ENCODE measurements at places on chromosomes 4 and X.

DNA sequence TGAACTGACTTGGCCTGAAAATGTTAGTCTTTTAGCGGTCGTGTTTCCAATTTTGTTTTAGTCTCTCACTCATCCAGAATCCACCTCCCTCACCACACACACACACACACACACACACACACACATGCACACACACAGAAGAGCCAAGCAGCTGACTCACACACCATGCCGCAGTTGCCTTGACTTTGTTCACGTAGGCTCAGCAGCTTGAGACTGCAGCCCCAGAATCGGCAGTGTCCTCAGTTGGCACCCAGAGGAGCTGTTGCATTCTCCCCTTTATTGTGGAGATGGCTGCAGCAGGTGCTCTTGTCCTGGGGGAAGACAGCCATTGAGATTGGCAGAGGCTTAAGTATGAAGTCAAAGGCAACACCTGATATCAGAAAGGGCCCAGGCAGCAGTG lies 20.9 kb upstream of the XPNPEP2 start:
- DNase-seq: no peak

DNA sequence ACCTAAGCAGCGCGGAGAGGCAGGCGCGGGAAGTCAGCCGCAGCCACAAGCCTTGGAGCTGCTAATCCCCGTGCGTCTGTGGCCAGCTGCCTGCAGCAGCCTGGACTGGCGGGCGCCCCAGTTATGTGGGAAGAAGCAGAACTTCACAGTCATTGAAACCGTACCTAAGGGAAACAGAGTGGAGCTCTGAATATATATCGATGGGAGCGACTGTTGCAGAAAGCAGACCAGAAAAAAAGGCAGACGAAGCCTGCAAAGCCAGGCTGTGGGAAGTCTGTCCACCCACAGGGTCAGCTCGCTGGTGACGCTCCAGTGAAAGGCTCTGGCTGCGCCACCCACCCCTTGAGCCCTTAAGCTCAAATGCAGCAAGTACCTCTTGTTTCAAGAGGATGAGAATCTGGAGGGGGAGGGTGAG lies 24.7 kb downstream of the KCNE5 start:
- DNase-seq: no peak

DNA sequence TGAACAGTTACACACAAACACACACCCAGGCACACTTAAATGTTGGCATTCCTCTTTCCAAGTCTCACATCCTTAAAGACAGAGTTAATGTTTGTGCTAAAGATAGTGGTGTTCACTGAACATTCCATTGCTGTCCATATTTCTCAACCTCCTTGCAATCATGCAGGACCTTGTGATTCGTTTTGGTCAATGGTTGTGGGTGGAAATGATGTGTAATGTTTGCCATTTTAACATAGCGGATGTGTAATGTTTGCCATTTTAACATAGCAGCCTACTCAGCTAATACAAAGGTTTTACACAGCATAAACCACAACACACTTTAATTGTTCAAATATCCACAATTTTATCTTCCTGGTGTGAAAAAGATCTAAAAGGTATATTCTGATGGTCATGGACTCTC lies 93.9 kb downstream of the CEP44 start:
- DNase-seq: no peak

DNA sequence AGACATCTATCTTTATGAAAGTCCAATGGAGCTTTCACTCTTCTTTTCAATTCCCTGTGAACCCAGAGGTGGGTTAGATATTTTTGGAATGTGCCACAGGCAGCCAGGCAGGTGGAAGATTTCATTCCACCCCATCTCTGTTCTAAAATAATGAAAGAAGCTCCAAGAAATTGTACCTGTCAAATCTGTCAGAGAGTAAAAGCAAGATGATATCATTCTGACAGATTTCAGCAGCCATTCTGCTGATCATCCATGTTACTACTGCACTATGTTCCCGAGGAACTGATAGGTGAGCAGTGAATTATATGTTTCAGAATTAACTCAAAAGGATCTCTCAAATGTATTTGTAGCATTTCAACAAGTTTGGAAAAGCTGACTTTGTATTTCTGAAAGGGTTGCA lies 339.5 kb upstream of the SPANXN4 start:
- DNase-seq: no peak

DNA sequence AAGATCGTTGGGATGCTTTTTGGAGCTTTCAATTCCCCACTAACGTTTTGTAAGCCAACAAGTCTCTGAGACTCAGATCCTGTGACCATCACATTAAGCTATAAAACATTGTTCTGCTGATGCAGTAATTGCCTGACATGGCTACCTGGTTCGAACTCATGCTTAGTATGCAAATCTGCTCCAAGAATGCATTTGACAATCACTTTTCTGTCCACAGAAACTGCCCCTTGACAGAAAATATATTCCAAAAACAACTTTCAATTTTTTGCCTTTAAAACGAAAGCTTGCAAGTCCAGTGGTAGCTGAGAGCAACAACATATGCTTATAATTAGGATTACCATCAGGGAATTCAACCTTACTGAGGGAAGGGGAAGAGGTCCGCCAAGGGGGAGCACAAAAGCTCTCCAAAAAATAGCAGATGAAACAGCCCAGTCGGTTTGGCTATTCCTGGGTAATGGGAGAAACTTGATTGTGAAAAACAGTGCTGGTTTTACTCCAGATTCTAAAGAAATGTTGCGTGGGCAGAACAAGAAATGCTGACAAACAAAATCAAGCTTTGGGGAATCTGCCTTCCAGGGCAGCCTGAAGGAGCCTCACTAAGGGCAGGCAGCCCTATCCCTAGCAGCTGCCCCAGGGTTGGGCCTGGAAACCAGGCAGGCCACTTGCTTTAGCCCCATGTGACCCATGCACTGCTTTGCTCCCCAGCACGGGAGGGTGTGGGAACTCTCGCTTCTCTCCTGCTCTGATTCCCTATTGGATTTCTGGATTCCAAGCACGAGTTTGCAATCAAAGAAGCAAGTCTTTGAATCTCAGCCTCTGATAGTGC lies 160.7 kb upstream of the LDB2 start:
- DNase-seq: no peak

DNA sequence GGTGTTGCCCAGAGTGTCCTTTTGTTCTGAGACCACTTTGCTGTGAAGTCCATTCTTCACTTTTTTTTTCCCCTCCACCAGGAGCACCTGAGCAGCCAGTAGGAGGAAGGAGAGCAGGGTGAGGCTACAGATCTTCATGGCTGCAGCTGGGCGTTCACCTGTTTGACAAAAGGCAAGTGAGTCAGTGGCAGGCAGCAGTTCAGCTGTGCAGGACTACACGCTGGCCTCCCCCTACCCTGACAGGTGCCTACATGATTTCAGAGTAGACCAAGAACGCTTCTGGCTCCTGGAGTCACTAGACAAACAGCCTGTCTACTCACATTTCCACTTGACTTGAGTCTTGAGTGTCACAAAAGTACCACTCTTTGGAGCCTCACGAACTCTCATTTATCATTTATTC lies 2.0 kb downstream of the FGFBP1 start:
- DNase-seq: no peak

- DNase-seq: no peak
Measured at GRCh38 chrX:7330971-7331746, 183.2 kb upstream of the PUDP start.

DNA sequence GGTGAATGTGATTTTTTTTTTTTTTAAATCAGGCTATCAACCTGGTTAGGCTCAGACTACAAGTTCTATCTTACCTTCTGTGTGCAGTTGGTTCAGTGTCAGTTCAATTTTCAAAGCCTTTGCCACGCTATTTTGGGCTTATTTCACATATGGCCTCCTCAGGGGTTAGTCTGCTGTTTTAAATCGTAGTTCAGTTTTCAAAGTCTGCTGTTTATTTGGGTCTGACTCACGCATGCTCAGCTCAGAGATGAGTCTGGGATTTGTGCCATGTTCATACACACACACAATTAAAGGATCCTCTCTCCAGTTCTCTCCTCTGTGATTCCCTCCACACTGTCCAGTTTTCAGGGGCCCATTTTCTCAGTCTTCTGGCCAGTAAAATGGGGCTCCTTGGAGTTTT lies 32.3 kb upstream of the ZFX start:
- DNase-seq: no peak

Data from hematopoietic multipotent progenitor cell treated with erythropoietin and hydrocortisone succinate and interleukin-3 and kit ligand, for 8 days (in vitro differentiated cells).